ENCODE measurements at places on chromosomes 1 and 21.

- no peak for DNase-seq
Measured at GRCh38 chr1:228976316-228976715, 241.0 kb downstream of the RHOU start.

GRCh38 chr1:66380452-66381212 lies 153.3 kb upstream of the SGIP1 start:
- DNase-seq, result peak; percentile 92

- no peak for DNase-seq
Measured at GRCh38 chr1:68745011-68745410, 248.1 kb upstream of the DEPDC1 start.

- DNase-seq, result no peak
Measured at GRCh38 chr1:31648641-31649357, 4.1 kb upstream of the PEF1 start.

DNA sequence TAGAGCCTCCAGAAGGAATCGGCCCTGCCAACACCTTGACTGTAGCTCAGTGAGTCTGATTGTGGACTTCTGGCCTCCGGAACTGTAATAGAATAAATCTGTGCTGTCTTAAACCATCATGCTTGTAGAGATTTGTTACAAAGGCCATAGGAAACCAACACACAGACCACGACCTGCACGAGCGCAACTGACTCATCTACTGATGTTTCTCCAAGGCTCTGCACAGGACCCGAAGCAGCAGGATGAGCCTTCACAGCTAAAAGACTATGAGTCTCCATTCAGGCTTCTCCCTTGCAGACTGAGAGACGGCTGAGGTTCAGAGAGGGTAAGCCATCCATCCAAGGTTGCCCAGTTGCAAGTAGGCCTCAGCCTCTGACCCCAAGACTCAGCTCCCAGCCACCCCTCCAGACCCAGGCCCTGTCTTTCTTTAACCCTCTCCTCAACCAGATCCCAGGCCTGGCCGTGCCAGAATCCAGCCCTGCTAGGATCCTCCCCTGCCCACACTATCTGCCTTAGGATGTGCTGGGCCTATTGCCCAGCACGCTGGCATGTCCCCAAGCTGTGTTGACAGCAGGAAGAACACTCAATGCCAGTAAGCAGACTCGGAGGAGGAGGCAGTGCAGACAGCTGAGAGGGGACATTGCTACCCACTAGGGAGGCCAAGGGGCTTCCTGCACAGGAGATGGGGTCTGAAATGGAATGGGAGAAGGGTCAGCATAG lies 109.0 kb downstream of the HMGB4 start:
- DNase-seq, result no peak

- peak; percentile 93 for DNase-seq
Measured at GRCh38 chr1:206467915-206468314, 2.4 kb upstream of the IKBKE start.

- no peak for DNase-seq
Measured at GRCh38 chr1:85453640-85454194, 11.2 kb downstream of the DDAH1 start.

DNA sequence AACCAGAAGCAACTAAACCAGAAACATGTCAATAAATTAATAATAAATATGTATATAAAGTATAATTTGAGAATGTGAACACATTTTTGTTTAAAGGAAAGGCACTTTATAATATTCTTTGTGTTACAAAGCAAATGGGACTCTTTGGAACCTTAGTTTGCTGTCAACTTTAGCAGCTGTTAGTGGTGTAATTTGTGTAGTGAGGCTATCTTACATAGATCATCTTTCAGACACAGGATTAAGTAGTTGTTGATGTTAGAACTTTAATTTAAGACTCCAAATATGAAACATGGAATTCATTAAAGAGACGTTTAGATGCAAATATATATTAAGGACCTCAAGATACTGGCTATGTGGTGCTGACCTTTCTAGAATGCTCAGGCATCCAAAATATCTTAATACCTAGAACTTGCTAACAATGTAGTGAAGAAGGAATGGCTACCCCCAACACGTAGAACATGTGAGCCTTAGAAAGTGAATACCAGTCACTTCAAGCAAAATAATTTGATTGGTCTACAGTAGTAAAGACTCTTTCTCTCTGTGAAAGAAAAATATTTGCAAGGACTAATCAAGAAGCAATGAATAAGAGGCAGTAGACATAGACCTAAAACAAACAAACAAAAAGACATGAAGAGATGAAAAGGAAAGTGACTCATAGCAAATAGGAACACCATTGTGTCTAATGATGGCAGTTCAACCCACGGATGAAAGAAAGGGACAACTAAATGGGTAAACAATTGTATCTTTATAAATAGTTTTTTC lies 811.4 kb downstream of the USP25 start:
- DNase-seq, result no peak

DNA sequence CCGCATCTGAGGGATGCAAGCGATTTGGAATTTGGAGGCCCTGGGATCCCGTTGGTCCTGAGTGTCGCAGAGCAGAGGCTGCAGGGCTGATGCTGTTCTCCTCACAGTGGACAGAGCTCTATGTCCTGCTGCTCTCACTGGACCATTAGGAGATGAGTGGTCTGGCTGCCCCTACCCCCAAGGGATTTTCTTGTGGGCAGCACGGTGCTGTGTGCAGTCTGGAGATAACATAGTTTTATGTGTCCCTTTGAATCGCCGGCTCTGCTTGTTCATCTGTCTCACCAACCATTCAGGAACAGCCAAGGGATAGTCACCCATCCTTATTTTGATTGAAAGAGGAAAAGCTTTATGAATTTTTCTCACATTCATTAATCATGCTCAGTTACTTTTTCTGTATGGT lies 49.9 kb downstream of the CHRM3 start:
- no peak for DNase-seq

DNA sequence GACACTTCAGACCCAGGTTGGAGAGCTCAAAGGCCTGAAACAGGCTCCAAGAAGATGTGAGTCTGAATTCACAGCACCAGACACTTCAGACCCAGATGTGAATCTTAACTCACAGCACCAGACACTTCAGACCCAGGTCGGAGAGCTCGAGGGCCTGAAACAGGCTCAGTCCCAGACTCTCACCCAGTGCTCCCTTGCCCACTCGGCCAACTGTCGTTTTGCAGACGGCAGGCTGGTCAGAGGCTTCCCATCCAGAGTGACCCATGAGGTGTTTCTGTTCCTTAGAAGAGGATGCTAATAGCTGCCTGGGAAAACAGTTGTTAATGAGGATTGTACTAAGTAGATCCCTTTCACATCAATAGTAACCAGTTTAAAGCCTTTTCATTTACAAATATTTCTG lies 88.4 kb downstream of the ADARB1 start:
- no peak for DNase-seq

DNA sequence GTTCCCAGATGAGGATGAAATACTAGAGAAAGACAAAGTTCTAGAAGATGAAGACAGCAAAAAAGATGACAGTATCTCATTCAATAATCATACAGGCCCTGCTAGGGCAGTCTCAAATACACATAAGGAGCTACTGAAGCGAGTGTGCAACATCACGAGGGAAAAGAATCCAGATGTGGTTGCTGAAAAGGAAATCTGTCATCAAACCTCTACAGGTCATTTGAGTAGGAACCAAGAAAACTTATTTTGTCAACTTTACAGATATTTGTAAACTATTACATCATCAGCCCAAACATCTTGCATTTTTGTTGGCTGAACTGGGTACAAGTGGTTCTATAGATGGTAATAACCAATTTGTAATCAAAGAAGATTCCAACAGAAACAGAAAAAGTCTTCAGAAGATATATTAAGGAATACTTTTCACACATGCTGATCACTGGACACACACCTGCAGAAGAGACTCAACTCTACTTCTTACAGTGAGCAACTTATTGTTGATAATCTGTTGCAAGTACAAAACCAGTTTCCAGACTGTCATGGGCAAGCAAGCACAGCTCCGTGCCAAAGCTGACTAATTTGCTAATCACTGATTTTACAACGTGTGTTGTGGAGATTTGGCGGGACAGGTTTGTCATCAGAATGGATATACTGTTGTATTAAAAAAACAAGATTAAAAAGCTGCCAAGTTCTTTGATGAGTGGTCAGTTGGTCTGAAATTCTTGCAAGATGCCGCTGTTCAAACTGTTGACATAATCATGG lies 42.1 kb downstream of the TRIM33 start:
- no peak for DNase-seq

GRCh38 chr1:90012300-90012699 lies 17.4 kb downstream of the ZNF326 start:
- no peak for DNase-seq

GRCh38 chr1:12380326-12381249 lies 150.8 kb downstream of the VPS13D start:
- peak; percentile 6 for DNase-seq

DNA sequence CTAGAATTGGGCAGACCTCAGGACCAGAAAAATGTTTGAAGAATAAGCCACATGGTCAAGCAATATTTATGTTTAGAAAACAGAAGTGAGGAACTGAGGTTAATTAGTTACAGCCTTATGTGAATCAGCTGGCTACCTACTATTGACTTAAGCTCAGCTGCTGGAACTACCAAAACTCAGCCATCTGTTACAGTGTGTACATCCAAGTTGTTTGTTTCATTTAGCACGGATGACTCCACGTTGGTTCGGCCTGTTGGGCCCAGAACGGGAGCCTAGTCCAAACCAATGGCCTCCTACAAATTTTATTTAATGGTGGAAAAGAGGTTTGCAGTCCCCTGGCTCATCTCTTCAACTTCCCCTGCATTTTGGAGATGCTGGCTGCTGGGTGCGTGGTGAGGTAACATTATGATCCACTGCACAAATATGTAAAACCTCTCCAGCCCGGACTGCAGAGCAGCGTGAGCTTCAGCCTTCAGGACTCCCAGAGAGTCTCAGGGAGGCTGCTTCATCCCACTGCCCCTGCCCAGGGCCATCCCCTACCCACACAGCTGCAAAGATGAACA lies 143.4 kb downstream of the ZZZ3 start:
- DNase-seq, result no peak

DNA sequence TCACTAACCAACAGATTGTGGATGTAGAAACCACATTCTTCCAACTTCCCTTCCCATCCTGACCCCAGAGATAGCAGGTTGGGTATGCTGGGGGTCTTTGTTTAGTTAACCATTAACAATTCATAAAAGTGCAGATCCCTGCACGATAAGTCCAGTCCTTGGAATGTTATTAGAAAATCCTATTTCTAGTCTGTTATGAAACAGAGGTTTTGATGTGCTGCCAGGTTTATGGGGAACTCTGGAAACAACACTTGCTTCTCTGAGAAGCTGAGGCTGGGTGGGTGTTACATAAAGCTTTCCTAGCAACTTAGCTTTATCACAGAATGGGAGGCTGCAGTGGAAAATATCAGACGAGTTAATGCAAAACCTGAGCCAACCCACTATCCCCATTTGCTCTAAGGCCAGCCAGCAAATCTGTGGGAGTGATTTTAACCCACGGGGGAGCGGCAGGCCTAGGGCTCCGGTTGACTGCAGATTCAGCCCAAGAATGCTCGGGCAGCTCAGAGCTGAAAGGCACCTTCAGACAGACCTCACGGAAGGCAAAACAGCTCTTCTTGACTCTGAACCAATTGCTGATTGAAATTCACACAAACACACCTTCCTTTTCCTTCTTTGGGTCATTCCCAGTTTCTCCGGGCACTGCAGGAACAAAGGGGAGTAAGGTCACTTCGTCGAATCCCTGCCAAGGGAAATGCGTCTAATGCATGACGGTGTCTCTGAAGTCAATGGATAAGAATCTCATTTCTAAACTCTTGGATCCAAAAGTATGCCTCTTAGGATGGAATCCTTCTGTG lies 111.7 kb upstream of the IRF2BP2 start:
- DNase-seq, result peak; percentile 29

GRCh38 chr1:5001466-5001865 lies 347.1 kb downstream of the AJAP1 start:
- no peak for DNase-seq

DNA sequence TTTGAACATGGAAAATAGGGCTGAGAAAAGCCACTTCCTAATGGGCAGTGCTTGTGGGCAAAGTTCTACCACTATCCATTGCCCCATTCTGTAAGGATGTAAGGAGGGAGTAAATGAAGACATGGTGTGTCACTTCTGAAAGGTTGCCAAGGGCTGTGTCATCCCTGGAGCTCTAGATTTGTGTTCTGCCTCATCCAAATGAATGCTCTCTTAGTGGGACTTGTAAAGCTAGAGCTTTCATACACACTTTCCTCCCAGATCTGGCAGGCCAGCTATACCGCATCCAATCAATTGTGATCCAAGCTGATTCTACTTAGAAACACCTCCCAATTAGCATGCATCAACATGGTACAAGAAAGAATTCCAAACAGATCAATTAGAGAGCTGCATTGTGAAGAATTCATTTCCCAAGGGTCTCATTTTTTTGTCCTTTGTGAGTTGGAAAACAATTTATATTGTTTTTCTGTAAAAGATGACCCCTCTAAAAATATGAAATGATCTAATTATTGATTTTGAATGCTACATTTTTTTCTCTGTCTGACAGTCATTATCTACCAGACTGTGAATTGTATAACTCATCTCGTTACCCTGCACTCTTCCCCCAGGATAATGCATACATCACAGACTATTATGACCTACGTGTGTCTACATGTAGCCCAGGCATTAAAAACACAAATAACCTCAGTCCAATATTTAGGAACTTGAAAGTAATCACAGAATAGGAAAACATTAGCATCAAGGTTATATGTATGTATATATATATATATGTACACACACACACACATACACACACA lies 117.1 kb upstream of the DUSP10 start:
- no peak for DNase-seq

DNA sequence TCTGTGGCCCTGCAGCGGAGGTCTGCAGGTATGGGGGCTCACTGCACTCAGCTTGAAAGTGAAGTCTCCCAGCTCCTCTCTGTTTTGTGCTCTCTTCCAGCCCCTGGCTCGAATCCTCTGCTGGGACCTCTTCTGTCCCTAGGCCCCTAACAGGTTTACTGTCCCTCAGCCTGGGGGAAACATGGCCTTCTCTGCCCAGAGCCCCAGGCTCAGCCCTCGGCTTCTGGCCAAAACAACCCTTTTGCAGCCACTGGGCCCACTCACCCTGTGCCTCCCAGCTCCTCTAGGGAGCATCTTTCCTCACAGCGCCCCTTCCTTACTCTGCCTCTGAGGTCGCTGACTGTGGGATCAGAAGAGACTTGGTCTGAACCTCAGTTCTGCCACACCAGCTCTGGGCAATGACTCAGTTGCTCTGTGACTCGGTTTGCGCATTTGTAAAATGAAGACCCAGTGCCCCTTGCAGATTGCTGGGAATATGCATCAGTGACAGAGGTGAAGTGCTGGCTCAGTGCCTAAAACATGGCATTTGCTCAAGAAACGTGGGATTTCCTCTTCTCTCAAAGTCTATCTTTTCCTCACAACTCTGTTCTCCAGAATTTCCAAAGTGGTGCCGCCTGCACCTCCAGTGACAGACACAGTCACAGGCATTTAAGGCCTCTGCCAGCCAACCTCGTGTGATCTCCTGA lies 26.5 kb upstream of the TENT5C start:
- DNase-seq, result no peak

DNA sequence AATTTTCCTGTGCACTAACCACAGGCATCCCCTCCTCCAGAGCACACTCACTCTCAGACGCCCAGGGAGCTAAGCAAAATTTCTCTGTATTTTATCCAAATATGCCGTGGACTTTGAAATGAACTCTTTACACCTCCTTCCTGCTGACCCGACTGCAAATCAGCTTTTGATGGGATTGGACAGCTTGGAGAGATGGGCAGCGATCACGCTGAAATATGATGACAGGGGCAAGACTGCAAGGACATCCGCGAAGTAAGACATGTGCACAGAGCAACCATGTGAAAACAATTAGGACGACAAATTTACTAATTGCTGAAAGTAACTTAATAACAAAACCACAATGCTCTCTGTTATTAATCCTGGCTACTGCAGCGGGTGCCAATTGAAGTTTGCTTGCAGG lies 64.6 kb upstream of the CLDN14 start:
- no peak for DNase-seq

- peak; percentile 42 for DNase-seq
Measured at GRCh38 chr1:155940482-155940992, 901 bp upstream of the RXFP4 start.
